Activated naive CD4-positive, alpha-beta T cell treated with anti-CD3 and anti-CD28 coated beads, Interleukin-2, amount 50 U/mL, for 72 hours (primary cell): ENCODE measurements at places on chromosomes 5 and 9. TPM values are rescaled to one million over a fixed set of nuclear protein-coding genes. Genes with fewer than 3 reads are reported as not detected.

GRCh38 chr5:91373600-91373999, 9.5 kb downstream of the ARRDC3 start:
- no peak for DNase-seq

The CDX1 gene
- not detected for total RNA-seq

- no peak for DNase-seq
Observed at GRCh38 chr9:106376689-106377088, 486.3 kb upstream of the ZNF462 start.

GRCh38 chr5:172178991-172179989, 8.7 kb downstream of the STK10 start:
- peak; percentile 68 for DNase-seq

GRCh38 chr5:99600952-99601351, 672.1 kb upstream of the CHD1 start:
- DNase-seq: no peak

GRCh38 chr9:85536076-85536475, 205.7 kb downstream of the AGTPBP1 start:
- no peak for DNase-seq

DNA sequence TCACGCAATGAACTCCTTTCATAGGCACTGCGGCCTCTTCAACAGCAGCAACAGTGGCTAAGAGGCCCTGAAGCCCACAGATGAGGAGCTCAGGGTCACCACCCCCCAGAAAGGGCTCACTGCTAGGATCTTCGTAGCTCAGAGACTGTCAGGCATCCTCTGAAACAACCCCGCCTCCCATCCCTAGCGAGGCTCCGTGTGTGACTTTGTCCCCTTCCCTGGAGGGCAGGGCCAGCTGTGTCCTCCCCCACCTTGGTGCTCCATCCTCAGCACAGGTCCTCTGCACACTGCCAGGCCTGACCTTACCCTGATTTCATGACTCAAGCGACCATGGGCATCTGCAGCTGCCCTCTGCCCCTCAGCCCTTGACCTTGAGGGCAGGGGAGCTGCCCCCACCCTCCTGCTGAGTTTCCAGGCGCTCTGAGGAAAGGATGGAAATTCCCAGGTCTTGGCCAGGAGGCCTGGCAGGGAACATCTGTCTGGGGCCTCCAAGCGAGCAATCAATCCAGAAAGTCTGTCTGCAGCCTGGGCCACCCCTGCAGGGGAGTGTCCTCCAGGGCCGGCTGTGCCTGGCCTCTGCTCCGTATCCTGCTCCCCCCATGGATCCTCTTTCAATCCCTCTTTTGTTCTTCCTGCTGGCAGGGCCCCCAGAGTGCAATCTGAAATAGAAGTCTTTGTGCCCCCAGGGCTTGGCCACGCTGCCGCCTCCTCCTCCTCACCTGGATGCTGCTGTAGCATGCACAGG, 6.8 kb upstream of the IRX4 start:
- no peak for DNase-seq

GRCh38 chr9:134403682-134404301, 77.5 kb downstream of the RXRA start:
- no peak for DNase-seq
